ENCODE measurements at places on chromosomes 2 and 18.

GRCh38 chr2:71608441-71608840 lies 155.1 kb downstream of the DYSF start:
- DNase-seq = no peak

GRCh38 chr2:195663007-195663406 lies 6.0 kb downstream of the SLC39A10 start:
- no peak for DNase-seq

GRCh38 chr2:48114256-48114655 lies 208.0 kb upstream of the FBXO11 start:
- no peak for DNase-seq

DNA sequence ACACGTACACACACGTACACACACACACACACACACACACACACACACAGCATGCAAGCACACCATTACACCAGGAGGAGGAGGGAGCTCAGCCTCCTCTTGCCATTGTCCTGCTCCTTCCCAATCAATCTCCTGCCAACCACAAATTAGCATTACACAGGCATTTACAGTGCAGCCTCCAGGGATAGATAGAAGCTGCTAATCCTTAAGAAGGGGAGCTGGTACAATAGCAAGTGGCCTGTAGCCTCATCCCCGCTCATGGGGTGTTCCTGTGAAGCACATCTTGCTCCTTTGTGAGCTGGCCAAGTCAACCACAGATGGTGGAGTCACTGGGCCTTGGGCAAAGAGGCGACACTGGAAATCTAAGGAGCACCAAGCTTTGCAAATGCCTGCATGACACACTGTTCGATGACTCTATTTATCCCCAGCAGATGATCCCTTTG lies 110.3 kb upstream of the PKDCC start:
- no peak for DNase-seq

DNA sequence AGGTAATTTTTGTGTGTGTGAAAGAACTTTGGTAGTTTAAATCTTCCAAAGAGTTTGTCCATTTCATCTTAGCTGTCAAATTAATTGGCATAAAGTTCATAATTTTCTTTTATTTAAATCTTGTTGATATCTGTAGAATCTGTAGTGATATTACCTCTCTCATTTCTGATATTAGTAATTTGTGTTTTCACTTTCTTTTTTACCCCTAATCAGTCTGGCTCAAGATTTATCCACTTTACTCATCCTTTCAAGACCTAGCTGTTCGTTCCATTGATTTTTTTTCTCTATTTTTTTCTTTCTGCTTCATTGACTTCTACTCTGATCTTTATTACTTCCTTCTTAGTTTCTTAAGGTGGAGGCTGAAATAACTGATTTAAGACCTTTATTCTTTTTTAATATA lies 142.5 kb upstream of the OTX1 start:
- DNase-seq = no peak

GRCh38 chr2:163571423-163572102 lies 164.2 kb downstream of the FIGN start:
- DNase-seq = no peak

DNA sequence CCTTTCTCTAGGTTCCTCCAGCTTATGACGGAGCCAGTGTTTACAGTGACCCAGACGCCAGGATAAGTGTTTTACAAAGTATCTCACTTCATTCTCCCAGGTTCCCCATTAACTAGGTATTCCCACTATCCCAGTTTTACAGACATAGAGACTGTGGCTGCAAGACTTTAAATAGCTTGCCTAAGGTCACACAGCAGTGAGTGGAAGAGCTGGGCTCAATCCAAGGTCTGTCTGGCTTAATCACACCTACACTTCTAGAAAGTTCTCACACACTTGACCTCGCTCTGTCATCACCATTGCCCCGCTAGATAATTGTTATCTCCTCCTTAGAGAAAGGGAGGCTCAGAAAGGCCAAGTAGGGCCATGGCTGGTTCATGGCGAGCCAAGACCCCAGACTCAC lies 110.2 kb downstream of the ANTXR1 start:
- DNase-seq = no peak

- peak; percentile 45 for DNase-seq
These were observed 485.4 kb downstream of the TNS1 start for GRCh38 chr2:217517402-217517801.

GRCh38 chr18:49628119-49628518 lies 66.3 kb downstream of the LIPG start:
- DNase-seq = no peak

DNA sequence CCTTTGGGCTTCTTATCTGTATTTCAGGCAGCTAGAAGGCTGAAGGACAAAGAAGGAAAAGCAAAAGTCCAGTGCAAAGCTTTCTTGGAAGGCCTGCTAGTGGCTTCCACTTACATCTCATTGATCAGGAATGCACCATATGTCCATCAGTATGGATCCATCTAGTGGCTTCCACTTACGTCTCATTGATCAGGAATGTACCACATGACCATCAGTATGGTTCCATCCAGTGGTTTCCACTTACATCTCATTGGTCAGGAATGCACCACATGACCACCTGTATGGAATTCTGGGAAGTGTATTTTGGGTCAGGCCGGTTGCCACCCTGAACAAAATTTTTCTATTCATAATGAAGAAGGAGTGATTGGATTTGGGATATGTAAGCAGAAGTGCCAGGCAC lies 70.6 kb downstream of the LYPD6 start:
- no peak for DNase-seq

GRCh38 chr18:55439056-55439455 lies 148.9 kb downstream of the TCF4 start:
- no peak for DNase-seq

DNA sequence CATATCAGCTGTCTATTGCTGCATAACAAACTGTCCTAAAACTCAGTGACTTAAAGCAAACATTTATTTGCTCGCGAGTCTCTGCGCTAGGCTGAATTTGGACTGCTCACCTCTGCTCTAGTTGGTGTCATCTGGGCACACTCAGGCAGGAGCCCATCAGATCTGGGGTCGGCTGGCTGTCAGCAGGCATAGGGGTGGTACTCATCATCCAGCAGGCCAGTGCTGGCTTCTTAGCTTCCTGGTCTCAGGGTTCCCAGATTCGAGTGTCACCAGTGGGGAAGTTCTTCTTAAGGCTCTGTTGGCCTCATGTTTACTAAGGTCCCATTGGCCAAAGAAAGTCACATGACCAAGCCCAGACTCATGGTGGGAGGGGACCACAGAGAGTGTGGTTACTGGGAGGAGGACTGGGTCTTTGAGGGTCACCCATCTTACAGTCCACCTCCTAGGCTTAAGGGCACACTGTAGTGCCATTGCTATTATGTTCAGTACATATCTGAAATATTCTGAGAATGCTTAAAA lies 71.6 kb upstream of the ATG16L1 start:
- no peak for DNase-seq

DNA sequence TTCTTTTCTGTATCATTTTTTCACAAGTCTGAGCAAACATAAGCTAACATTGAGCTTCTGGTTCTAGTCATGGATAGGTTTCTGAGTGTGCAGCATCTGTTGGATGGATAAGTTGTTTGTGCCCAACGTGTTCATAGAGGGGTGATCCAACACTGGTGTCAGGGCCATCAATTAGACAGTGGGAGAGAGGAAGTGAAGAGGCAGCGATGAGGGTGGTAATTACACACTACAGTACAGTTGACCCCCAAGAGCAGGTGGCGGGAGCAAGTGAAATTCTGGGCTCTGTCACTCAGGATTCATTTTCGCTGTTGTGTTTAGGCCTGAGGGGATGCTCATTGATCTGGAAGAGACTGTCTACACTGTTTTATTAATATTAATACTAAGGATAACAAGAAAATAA lies 180.0 kb upstream of the CXCR4 start:
- DNase-seq = no peak

DNA sequence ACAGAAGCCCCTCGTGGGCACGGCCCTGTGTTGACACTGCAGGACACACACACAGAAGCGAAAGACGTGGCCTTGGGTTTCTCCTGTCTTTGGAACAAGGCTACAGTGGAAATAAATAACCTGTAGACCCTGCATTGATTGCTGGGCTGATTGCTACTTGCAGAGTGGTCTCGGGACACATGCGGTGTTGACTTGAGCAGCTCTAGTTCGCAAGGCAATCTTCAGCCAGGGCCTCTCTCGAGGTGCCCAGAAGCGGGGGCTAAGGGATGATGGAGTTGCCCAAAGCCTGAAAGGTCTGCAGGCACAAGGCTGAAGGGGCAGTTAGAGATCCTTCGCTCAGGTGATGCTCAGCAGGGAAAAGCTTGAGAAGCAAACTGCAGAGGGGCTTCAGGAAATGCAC lies 180.3 kb downstream of the SEPTIN10 start:
- DNase-seq = no peak

GRCh38 chr2:216546241-216546640 lies 47.6 kb downstream of the RPL37A start:
- DNase-seq = no peak

GRCh38 chr18:23235860-23236259 lies 100.6 kb downstream of the CABLES1 start:
- DNase-seq = no peak

- DNase-seq = no peak
These were observed 2.6 kb downstream of the TET3 start for GRCh38 chr2:73987109-73987947.

DNA sequence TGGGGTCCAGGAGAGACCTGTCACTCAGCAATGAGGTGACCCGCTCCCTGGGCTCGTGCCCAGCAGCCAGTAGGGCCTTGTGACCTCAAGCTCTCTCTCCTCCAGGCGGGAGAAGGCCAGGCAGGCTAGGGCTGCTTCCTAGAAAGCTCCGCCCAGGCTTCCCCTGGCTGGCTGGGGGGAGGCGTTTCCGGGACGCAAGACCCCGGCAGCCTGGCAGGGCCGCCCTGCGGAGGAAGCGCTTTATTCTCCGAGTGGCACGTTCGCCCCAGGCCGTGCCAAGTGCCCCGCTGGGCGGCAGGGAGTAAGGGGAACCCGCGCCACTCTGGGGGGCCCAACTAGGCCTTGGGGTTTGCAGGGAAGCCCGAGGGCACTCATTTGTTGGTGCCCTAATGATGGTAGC lies 21.2 kb upstream of the EPAS1 start:
- peak; percentile 68 for DNase-seq

- peak; percentile 13 for DNase-seq
These were observed 37.7 kb upstream of the KLF11 start for GRCh38 chr2:10005461-10006235.

DNA sequence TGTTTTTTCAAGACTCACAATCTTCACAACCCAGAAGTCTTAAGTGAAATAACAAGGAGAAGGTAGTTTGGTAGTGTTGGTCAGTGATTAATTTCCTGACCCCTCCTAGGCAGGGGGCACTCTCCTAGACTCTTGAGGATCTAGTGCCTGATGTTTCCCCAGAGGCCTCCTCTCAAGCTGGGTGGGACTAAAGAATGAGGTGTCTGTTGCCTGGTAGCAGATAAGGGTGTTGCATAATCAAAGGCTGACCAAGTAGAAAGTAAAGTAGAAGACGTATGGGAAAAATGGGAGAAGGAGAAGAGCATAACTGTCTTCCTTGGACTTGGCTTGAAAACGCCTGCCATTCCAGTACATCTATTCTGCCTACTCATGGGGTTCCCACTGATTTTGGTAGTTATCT lies 37.8 kb downstream of the VIT start:
- no peak for DNase-seq

DNA sequence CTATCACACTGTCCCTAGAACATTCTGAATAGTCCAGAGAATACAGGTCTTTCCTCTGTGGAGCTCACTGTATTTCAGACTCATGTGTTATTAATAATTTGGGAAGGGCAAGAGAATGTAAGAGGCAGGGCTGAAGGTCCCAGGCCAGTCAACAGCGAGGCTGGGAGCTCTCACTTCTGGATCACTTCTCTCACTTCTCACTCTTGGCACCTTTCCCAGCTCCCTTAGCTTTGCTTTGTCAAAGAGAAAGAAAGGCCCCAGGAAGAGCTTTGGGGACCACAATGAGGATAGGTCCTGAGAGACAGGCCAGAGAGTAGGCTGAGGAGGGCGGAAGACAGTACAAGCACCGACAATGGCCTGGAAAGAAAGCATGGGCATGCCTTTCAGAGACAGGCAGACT lies 11.2 kb downstream of the EFR3B start:
- no peak for DNase-seq

- no peak for DNase-seq
These were observed 150.8 kb upstream of the SPATS2L start for GRCh38 chr2:200155652-200156051.

GRCh38 chr2:136093583-136093982 lies 24.4 kb downstream of the CXCR4 start:
- DNase-seq = no peak

DNA sequence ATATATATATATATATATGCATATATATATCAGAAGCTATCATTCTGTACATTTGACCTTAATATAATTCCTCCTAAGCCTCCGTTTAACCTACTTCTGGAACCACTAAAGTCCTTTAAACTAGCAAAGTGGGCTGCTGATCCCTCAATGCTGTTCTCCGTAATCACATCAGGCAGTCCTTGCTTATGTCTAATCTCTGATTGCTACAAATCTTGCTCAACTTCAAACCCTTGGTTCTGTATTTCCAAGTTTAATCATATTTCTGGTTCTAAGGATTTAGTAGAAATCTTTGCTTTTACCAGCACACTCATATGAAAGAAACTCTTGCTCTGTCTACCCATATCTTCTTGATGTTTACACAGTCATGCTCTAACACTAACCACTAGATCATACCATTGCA lies 91.5 kb upstream of the GALNT13 start:
- DNase-seq = no peak

- DNase-seq = no peak
These were observed 179.0 kb downstream of the PPP1R1C start for GRCh38 chr2:182164686-182165085.

DNA sequence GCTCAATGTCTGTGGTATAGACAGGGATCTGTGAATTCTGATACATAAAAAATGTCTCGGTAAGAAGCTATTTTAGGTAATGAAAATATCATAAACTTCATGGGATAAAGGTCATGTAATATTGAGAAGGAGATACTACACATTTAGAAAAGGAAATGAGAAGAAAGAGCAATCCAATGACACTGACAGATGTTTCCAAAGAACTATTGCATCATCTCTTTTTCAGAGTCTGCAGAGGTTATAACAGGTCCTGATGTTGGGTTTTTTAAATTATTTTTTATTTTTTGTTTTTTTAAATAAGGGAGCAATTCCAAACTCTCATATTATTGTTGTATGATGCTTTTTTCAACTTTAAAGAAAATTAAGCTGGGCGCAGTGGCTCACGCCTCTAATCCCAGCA lies 176.9 kb downstream of the KCNH7 start:
- no peak for DNase-seq

DNA sequence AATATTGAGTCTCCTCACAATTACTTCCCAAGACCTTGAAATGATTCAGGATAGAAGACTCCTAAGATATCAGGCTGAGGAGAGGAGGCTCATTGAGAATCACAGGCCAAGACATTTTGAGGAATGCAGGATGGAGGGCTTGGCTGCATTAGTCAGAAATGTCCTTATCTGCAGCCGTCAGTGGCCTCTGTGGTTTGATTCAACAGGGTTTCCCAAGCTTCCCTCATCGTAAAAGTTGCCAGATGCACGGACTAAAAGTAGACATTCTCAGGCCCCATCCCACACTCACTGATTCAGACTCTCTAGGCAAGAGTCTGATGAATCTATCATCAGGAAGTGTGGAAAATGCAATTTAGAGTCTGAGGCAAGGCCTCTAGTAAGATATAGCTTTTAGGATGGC lies 34.0 kb upstream of the TMEM178A start:
- no peak for DNase-seq

All from ovary (tissue), 10 donors.